MG63 (cell line): ENCODE measurements at places on chromosomes 1 and 21.

DNA sequence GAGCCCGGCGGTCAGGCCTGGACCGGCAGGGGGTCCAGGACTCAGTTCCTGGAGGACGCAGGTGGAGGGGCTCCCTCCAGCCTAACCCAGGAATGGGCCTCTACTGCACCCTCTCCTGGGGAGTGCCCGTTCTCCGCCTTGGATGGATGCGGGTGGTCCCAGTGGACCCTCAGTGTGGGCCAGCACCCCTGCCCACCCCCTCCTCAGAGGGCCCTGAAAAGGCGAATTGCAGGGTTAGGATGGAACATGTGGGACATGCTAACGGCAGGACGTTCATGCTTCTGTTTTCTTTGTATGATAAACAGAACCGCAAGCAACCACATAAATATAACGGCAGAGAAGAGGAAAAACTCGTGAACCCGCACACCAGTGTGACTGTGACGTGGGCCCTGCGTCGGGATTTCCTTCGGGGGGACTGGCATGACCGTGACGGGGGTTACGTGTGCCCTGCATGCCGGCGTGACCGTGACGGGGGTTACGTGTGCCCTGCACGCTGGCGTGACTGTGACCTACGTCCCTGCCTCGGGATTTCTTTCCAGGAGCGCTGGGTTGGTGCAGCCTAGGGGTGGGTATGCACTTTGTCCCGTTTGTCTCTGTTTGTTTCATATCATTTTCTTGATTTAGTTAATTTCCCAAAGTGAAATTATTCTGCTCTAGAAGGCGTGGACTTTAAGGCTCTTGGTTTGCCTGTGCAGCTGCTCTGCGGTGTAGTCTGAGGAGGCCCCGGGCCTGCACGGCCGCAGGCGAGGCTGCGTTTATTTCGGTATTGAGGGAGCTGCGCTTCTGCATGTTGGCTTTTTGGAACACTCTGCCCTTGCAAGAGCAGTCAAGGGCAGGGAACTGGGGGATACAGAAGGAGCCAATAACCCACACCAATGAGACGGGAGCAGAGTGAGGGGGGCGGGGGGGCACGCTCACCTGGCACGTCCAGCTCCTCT lies 3.1 kb downstream of the FTCD start:
- no peak for DNase-seq

DNA sequence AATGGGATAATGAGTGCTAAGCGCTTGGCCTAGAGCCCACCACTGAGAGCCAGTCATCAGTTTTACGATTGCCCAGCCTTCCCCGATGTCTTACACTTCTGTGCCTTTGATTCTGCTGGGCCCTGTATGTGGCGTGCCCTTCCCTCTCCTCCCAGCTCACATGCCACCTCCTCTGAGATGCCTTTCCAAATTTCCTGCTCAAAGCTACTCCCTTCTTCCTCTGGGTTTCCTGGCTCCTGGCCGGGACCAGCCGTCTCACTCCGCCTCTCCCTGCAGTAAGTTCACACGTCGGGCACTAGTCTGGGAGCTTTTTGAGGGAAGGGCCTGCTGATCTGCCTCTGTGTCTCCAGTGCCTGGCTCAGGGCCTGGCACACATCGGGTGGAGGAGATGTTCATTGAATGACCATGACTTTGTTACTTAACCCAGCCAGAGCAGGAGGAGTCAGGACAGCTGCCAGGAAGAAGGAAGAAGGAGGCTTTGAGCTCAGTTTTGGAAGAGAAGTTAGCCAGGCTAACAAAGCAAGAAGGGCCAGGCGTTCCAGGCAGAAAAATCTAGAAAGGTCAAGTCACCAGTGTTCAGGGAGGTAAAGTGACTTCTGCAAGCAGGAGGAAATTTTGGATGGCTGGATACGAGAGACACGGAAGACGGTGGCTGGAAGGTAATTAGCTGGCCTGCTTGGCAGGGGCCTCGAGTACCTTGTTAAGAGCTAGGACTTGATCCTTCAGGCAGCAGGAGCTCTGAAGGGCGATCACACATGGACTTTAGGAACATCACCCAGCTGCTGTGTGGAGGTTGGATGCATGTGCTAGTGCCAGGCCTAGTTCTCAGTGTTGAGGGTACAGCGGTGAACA lies 63.6 kb downstream of the EPHB2 start:
- peak; percentile 96 for DNase-seq

DNA sequence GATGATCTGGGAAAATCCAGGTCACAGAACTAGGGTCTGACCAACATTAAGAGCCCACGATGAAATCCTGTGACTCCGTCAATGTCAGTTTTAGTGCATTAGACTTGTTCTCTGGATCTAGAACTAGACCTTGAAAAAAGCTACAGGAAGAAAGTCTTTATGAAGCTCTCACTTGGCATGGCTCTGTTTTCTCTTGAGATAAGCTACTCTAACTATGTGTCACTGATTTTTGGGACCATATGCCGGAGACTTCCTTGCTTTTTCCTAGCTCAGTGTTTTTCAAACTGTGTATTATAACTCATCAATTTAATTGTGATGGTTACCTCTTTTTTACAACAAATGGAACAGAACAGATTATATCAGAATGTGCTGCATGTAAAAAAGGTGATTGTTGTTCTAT lies 379.7 kb upstream of the DAB1 start:
- DNase-seq, result no peak

DNA sequence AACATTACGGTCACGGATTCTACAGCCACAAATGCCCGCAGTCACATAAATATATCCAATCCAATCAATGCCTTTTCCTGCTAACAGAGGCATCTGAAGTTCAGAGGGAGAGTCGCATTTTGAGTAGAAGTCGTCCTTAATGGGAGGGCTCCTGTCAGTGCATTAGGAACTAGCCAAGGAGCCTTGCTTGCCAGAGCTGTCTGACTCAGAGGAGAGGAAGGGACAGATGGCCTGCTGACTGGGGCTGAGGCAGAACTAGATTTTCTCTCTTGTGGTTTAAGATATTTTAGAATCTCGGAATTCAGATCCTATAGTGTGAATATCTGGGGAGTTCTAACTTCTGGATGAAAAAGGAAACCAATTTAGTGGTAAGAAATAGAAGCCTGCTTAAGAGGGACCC lies 10.6 kb downstream of the XKR8 start:
- DNase-seq, result peak; percentile 82

GRCh38 chr1:219020386-219020785 lies 153.3 kb upstream of the LYPLAL1 start:
- DNase-seq, result no peak

DNA sequence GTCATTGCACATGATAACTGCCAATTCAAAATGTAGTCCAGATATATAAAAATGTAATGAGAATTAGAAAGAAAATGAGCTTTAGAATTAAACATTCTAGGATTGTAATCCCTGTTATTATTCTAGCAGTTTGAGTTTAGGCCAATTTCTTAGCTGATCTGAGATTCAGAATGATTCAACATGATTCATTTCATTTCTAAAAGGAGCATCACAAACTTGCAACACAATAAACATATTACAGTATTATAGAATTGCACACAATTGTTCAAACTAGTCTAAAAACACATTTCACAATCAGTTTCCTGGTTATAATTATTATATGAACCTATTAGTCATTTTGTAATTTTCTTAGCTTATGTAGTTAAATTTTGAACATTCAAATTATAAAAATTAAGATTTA lies 43.3 kb upstream of the TSHB start:
- DNase-seq, result no peak

GRCh38 chr1:44784094-44785028 lies 3.6 kb downstream of the BEST4 start:
- no peak for DNase-seq

GRCh38 chr1:116919802-116920201 lies 10.1 kb downstream of the PTGFRN start:
- no peak for DNase-seq

GRCh38 chr1:22556391-22557104 lies 6.7 kb upstream of the EPHA8 start:
- no peak for DNase-seq

DNA sequence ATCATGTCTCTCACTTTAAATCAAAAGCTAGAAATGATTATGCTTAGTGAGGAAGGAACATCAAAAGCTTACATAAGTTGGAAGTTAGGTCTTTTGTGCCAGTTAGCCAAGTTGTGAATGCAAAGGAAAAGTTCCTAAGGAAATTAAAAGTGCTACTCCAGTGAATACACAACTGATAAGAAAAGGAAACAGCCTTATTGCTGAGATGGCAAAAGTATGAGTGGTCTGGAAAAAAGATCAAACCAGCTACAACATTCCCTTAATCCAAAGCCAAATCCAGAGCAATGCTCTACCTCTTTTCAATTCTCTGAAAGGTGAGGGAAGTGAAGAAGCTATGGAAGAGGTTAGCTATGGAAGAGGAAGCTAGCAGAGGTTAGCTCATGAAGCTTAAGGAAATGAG lies 378.7 kb downstream of the KCNT2 start:
- no peak for DNase-seq

DNA sequence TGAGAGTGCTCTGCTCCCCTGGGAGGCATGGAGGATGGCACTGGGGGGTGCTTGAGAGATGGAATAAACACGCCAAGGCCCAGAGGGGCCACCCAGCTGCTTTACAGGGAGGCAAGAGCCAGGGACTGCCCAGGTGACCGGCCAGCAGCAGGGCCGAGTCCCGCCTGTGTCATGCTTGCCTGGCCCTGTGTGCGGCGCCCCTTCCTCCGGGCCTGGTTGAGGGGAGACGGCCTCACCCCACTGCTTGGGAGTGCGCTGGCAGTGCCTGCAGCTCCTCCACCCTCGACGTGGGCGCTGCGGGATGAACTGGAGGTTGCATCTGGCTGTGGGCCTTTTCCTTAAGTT lies 33.1 kb upstream of the COL6A2 start:
- DNase-seq, result no peak

DNA sequence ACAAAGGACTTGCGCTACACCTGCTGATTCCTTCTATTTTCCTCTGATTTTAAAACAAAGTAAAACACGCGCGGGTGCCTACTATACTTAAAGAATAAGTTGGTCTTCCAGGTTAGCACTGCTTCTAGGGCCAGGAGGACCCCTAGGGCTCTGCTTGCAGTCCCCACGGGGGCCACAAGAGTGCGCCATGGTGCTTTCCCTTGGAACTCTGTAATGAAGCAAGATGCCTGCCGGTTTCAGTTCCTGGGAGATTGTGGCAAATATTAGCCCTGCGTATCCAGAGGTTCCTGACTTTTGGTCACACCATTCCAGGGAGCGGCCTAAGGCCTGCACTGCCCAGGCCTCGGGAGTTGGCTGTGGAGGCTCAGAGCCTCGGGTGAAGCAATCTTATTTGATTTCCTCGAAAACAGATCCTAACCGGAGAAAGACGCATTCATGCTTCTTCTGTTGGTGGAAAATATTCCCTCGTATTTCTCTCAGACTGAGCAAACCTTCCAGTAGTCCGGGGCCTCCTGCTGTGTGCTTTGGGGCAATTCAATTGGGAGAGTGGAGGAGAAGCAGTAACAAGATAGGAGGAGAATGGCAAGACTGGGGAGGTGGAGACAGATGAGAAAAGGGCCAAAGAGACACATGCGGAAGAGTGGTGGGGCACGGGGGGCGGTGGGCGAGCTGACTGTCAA lies 25.3 kb downstream of the ADAM30 start:
- peak; percentile 75 for DNase-seq

GRCh38 chr21:39251326-39251725 lies 62.1 kb downstream of the BRWD1 start:
- no peak for DNase-seq

- no peak for DNase-seq
Measured at GRCh38 chr1:59349101-59349500, 52.2 kb downstream of the FGGY start.

DNA sequence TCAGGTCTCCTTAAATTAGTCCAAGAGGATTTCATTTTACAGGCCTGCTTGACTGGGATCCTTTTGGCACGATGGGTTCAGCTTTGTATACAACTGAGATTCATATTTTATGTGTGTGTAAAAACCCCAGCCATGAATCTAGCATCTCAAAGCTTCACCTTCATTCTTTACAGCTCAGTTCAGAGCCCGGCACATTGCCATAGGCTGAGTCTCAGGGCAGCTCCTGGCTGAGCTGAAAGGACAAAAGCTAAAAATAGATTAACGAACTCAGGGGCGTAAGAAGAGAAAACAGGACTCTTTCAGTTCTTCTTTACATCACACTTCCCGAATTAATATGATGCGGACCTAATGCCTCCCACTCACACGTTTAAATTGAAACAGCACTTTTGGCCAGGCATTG lies 262.8 kb upstream of the PBX1 start:
- no peak for DNase-seq

GRCh38 chr21:26177187-26177586 lies 6.6 kb upstream of the APP start:
- peak; percentile 17 for DNase-seq

- DNase-seq, result no peak
Measured at GRCh38 chr1:230260831-230261230, 165.3 kb downstream of the PGBD5 start.

- DNase-seq, result no peak
Measured at GRCh38 chr1:196302981-196303380, 305.3 kb downstream of the KCNT2 start.

- peak; percentile 55 for DNase-seq
Measured at GRCh38 chr1:10980841-10981727, 31.4 kb upstream of the TARDBP start.

GRCh38 chr1:41670217-41670957 lies 185.9 kb upstream of the EDN2 start:
- DNase-seq, result no peak

DNA sequence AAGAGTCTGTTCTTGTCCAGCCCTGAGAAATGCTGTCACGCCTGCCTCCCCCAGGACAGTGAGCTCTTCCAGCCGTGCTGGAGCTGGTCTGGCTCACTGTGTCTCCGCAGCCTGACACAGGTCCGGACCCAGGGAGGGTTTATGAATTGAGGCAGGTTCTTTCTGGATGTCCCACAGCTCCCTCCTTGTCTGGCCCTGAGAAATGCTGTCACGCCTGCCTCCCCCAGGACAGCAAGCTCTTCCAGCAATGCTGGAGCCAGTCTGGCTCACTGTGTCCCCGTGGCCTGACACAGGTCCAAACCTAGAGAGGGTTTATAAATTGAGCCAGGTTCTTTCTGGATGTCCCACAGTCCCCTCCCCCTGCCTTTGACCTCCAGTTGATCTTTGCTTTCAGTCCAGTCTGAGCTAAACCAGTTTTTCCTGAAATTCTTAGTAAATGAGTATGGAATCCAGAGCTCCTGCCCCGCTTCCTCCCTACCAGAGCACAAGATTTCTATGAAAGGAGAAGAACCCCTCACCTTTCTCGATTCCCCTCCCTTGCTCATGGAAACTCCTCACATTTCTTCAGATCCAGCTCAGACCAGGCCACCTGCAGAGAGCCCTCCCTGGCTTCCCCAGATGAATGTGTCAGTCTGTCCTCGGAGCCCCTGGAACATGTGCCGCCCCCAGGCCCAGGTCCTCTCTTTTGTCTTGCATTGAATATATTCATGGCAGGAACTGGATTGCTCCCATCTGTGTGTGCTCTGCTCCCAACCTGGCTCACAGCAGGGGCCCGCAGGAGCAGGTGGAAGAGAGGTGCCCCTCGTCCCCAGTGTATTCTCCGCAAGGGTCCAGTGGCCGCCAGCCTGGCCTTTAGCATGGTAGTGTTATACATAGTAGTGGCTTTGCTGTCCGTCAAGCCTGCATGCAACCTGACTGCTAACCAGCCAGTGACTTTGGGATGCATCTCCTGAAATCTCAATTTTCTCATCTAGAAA lies 116.3 kb downstream of the EPHB2 start:
- DNase-seq, result no peak

GRCh38 chr1:183444243-183444642 lies 26.1 kb upstream of the NMNAT2 start:
- peak; percentile 4 for DNase-seq
